AG09319 (cell line): ENCODE measurements at places on chromosomes 16 and 17.

GRCh38 chr17:17729620-17730249 lies 48.5 kb downstream of the RAI1 start:
- DNase-seq = no peak

DNA sequence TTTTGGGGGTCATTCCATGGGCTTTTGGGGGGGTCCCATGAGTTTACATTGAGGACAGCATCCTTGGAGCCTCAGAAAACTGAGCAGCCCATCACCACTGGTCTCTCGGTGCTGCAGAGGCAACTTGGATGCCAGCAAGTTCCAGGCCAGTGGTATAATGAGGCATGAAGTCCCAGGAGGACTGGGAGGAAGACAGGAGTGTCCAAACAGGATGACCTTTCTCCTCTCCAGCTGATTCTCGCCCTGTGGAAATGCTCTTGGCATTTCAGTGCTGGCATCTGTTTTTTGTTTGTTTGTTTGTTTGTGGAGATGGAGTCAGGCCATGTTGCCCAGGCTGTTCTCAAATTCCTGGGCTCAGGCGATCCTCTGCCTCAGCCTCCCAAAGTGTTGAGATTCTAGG lies 347.6 kb downstream of the SNX29 start:
- no peak for DNase-seq

DNA sequence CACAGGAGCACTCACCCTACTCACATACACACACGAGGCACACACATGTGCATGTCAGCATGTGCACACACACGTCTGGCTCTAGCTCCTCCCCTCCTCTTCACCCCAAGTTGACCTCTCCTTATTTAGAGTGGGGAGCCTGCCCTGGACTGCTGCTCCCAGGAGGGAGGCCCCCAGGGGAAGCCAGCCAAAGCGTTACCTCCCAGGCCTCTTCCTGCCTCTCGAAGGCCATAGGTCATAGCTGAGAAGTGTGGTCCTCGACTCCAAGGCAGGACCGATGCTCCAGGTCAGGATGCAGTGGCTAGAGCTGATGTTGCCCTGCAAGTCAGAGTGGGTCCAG lies 18.8 kb downstream of the POLR3K start:
- DNase-seq = no peak

- no peak for DNase-seq
These were observed 13.7 kb downstream of the KRABD2 start for GRCh38 chr17:8362651-8363332.

- DNase-seq = no peak
These were observed 78.7 kb upstream of the GPRC5B start for GRCh38 chr16:19963301-19963700.

GRCh38 chr17:7850701-7851437 lies 4.0 kb upstream of the TMEM88 start:
- DNase-seq = no peak

DNA sequence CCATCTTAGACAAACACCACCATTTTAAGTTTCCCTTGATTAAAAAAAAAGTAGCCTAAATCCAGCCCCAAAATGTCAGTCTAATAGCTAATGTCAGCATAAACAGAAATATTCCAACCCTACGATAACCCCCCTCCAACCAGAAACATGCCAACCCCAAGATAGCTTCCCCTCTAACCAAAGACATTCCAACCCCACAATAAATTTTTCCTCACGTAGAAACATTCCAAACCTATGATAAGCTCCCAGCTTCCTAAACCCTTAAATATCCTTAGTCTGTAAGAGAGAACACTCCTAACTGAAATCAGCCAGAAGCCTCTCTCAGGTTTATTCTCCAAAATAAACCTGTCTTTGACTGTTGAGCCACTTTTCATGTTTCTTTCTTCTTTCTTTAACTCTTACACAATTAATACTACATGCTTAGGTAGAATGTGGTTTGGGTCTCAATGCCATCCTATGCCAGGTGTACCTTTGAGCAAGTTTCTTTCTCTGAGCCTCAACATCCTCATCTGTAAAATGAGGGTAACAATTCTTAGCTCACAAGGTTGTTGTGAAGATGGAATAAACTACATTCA lies 10.5 kb upstream of the KRT38 start:
- DNase-seq = no peak

GRCh38 chr17:19905502-19905901 lies 37.8 kb upstream of the ULK2 start:
- DNase-seq = no peak
